ENCODE measurements at places on chromosomes 6 and 20. TPM values are rescaled to one million over a fixed set of nuclear protein-coding genes. Genes with fewer than 3 reads are reported as not detected.

SLC12A5 gene
- 0.50 TPM for total RNA-seq

HECA gene
- 20.8 TPM for total RNA-seq

DNA sequence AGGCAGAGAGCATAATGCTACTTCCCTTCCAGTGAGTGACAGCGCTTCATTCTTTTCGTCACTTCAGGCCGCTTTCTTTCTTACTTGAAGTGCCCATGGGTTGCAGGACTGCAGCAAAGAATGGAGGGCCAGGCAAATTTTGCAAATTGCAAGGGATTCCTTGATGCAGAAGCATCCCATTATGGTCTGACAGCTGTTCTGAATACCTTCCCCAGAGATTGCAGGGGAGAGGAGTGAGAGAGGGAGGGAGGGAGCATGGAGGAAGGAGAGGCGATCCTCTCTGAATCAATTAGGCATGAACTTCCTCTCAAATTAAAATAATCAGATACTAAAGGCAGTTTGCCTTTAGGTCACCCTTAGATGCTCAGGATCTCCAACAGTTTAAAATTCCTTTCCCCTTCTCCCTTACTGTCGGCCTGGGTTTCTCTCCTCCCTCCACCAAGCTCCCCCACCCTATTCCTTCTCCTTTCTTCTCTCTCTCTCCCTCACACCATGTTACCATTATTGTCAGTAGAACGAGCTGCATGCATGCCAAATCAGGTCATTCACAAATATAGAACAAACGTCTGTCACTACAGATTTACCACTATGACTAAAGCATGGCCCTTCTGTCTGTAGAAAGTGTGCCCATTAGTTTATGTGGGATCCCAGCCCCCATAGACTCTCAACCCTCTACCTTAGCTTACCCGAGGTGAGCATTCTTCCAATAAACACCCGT is 289.2 kb downstream of the CD83 start:
- DNase-seq, result no peak

GTSF1L gene
- total RNA-seq, result not detected

GRCh38 chr20:59750209-59750840 is 146.0 kb downstream of the PHACTR3 start:
- no peak for DNase-seq

PTGIS gene
- total RNA-seq, result 79.1 TPM

TRIM31 gene
- total RNA-seq, result not detected

DNA sequence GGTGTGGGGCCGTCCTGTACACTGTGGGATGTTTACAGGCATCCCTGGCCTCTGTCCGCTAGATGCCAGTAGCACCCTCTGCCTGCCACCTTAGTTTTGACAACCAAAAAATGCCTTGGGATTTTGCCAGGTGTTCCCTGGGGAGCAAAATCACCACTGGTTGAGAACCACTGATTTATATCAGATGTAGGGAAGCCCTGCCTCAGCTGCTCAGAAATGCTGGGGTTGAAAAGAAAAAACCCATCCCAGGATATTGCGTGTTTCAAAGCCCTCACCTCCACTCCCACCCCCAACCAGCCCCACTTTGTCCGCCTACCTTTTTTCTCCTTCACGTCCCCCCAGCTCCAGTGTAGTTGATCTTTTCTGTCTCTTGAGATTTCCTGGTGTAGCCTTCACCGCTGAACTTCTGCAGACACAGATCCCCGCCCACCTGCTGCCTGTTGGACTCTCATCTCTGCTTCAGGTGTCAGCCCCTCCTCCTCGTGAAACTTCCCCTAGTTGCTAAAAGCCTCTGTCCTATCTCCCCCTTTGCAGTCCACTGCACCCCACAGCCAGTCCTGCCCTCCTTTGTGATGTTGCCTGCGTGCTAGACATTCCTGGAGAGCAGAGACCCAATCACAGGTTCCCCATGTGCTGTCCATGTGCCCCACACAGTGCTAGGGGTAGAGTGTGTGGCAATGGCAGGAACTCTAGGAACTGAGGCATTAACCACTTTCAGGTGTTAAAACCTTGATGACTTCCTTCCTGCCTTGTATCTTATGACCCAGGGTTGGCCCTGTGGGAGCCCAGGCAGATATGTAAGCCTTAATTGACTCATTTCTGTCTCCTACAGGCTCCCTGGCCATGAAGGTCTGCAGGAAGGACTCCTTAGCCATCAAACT is 98.9 kb downstream of the TBC1D7 start:
- no peak for DNase-seq

Measured in fibroblast of lung (primary cell).